ENCODE measurements at places on chromosomes 1 and 21. TPM values are rescaled to one million over a fixed set of nuclear protein-coding genes. Genes with fewer than 3 reads are reported as not detected.

DNA sequence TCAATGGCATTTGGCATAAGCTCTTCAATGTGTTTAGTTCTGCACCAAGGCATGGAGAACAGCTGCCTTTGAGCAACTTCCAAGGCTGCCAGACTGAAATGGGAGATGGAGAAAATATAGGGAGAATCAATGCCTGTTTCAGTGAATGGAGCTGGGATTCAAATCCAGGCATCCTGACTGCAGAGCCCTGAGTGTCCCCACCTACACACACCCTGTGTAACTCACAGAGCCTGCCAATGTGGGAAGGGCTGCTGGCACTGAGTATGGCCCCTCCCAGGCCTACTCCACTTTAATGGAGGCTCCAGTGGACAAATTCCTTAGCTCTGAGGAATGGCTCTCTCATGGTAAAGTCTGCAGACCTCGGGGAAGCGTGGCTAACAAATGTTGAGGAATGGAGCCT lies 145.6 kb upstream of the TNR start:
- DNase-seq: no peak

The OR2M3 gene
- not detected for total RNA-seq

DNA sequence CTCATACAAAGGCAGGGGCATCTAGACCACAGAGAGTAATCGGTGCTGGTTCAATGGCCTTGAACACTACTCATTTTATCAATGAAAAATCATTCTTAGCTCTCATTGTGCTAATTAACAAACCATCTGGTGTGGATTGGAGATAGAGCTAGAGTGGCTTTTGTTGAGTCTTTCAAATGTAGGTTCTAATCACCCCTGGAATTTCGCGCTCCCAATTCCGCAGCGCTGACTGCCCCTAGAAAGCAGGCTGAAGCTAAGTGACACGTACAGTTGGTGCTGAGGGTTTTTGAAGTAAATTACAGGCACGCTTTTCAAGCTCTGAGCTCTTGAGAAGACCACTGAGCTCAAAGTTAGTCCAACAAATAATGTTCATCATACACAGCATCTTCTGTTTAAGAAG lies 31.2 kb upstream of the CA6 start:
- no peak for DNase-seq

- no peak for DNase-seq
Observed at GRCh38 chr1:160685266-160685665, 26.4 kb downstream of the CD48 start.

The TSSK3 gene
- total RNA-seq: 3.7 TPM
